ENCODE measurements at places on chromosomes 16 and 17.

DNA sequence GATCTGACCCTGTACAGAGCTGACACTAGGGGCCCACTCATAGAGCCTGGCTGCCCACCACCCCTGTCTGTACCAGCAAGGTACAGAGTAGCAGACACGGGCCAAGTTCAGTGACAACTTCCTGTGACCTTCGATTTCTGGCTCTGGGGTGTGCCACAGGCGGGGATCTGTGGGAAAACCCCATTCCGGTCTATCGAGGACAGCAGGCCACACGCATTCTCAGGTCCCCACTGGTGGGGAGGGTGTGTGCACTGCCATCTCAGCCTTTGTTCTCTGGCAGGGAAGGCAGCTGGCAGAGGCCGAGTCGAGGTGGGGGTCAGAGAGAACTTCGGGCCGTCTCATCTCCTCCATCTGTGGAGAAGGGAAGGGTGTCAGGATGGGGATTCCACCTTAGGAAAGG, 10.0 kb downstream of the NLE1 start:
- peak; percentile 48 for DNase-seq

GRCh38 chr17:57946798-57947358, 8.3 kb downstream of the CUEDC1 start:
- DNase-seq: peak; percentile 92

- peak; percentile 29 for DNase-seq
Measured at GRCh38 chr16:69917311-69917710, 33.8 kb upstream of the CLEC18A start.

- peak; percentile 83 for DNase-seq
Measured at GRCh38 chr16:27452569-27453493, 50.9 kb downstream of the IL21R start.

GRCh38 chr17:17348872-17349723, 45.9 kb downstream of the NT5M start:
- peak; percentile 79 for DNase-seq

DNA sequence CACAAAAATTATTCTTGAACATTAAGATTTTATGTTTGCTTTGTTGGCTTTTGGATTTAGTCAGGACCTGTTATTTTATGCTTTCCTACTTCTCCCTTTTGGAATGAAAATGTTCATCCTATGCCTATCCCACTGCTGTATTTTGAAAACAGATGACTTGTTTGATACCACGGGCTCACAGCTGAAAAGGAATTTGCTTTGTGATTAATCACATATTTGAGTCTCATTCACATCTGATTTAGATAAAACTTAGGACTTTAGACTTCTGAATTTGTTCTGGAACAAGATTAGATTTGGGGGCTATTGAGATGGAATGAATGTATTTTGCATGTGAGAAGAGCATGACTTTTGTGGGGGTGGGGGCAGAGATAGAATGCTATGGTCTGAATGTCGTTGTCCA, 1012.6 kb downstream of the CDH11 start:
- no peak for DNase-seq

DNA sequence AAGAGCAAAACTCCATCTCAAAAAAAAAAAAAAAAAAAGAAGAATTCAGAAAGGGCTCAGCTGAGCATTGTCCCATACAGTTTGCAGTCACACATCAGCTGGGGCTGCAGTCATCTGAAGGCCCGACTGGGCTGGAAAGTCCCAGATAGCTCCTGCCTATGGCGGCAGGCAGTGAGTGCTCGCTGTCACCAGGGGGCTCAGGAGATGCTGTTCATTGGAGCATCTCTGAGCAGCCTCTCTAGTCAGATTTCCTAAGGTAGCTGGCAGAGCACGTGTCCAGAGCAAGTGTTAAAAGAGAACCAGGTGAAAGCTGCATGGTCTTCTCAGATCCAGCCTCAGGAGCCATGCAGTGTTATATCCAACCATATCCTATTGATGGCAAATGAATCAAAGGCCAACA, 75.8 kb downstream of the WSCD1 start:
- no peak for DNase-seq

DNA sequence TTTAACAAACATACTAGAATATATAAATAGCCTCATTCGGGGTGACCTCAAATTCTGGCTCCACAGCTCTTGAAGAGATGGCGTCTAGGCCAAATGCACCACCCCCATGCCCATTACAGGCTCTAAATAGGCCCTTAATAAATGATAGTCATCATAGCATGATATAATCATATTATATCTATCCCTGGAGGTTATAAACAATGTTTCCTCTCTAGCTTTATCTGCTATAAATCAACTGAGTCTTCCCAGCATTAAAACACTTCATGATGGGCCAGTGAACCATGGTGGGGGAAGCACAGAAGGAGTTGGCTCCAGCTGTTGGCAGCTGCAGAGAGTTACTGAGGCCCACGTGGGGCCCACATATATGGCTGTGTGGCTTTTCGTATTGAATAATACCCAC, 214.9 kb upstream of the MPHOSPH6 start:
- DNase-seq: no peak

GRCh38 chr17:74243013-74243755, 29.8 kb downstream of the TTYH2 start:
- DNase-seq: peak; percentile 48

DNA sequence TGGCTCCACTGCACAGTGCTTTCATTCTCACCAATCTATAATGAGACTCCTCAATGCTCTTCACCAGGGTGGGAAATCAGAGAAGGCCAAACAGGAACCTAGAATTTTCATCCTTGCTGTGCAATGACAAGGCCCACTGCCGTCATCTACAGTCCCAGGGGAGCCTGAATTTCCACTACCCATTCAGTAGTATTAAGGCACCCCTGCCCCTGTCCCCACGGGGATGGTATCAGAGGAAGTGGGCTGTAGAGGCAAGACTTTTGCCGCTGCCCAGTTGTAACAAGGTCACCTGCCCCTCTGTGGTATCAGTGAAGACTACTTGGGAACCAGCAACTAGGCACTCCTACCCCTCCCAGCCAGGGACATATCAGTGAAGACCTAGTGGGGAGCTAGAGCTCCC, 104.5 kb downstream of the C16orf78 start:
- DNase-seq: no peak

- peak; percentile 76 for DNase-seq
Measured at GRCh38 chr17:40371261-40371929, 6.9 kb upstream of the GJD3 start.

DNA sequence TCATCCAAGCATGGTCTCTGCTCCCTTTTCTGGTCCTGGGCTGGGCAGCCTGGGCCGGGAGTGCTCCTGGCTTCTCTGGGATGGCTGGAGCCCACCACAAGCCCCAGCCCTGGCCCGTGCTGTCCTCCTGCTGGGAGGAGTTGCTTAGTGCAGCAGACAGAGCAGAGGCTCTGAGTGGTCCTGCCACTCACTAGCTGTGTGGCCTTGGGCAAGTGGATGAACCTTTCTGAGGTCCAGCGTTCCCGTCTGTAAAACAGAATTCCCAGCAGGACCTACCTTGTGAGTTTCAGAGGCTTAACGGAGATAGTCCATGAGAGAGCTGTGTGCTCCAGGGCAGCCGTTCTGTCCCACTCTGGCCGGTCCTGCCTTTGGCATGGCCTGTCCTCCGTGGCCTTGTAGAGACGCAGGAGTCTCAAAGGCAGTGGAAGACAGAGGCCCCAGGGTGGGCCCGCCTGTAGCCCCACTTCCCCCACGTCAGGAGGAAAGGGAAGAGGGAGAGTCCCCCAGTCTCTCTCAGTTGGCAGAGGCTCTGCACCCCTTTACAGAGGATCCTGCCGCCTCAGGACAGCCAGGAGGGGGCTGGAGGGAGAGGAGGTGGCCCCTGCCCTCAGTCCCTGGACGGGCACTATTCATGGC, 7.8 kb downstream of the MYO15B start:
- no peak for DNase-seq

DNA sequence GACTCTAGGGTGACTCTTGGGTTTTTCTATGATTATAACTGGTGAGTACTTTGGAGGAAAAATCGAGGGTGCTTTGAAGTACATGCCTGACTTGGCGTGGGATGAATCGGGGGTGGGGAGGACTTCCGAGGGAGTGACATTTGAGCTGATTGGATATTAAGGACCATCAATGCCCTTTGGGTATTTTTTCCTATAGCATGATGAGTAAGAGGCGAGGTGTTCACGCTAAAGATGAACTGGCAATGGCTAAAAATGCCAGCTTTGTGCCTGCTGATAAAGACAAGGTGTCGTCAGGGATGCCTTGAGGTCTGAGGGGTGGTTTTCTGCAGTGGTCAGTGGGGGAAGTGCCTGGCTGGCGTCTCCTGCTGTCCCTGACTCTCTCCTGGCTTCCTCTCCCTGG, 25.3 kb downstream of the USP43 start:
- DNase-seq: no peak

DNA sequence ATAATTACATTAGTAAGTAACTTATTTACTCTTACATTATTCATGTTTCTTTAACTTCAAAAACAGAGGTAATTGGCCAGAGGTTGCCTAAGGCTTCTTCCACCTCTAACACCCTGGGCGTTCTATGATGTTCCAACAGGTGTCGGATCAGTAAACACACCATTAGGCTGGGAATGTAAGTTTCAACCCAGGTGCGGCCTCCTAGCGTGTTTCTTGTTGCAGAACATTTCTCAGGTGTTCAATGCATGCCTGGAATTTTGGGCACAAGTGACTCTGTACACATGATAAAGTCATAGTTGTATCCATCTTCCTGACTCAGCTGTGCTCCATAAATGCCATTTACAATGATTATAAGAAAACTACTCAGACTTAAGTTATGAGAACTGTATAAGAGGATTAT, 1.0 kb downstream of the KRTAP2-2 start:
- no peak for DNase-seq

GRCh38 chr17:69710926-69711325, 296.4 kb downstream of the MAP2K6 start:
- DNase-seq: no peak

- DNase-seq: no peak
Measured at GRCh38 chr17:29063992-29064391, 21.1 kb downstream of the PIPOX start.

DNA sequence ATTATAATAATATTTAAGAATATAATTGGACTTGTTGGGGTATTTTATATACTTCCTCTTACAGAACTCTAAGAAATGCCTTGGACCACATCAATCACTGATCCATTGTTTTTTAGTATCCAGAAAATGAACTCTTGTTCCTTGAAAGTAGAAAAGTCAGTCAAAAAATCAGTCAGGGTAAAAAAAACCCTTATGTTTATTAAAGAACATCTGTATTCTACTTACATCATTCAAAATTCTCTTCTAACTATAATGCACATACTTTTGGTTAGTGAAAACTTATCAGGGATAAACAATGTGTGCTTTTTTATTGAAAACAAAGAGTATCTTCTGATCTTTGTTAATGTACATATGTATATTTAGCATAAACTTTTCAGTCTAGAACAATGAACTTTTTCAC, 23.5 kb upstream of the CDR2 start:
- DNase-seq: no peak

DNA sequence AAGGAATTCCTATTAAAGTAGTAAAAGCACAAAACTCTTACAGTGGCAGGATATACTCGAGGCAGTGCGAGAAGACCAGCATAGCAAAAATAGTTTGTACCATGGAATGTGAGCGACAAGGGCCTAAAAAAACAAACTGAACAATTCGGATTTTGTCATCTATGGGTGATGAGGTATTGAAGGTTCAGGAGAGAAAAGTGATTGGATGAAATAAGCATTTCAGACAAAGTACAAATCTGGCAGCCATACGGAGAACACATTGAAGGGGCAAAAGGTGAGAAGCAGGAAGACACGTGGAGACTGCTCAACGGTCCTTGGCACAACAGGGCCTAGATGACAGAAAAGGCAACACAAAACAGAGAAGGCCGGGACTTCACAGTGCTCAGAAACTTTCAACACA, 22.5 kb downstream of the MYH10 start:
- peak; percentile 80 for DNase-seq

Measured in osteoblast (primary cell).